ENCODE measurements at places on chromosomes 2 and 18. TPM values are rescaled to one million over a fixed set of nuclear protein-coding genes. Genes with fewer than 3 reads are reported as not detected.

Gene COL6A3
- total RNA-seq: 7.3 TPM

Gene PIAS2
- 14.2 TPM for total RNA-seq

Gene ARHGAP28
- 2.9 TPM for total RNA-seq

Gene ZNF519
- 3.2 TPM for total RNA-seq

Gene RGPD6
- total RNA-seq: 20.8 TPM
